Cardiac muscle cell (in vitro differentiated cells and primary cell): ENCODE measurements at places on chromosomes 4 and X. TPM values are rescaled to one million over a fixed set of nuclear protein-coding genes. Genes with fewer than 3 reads are reported as not detected.
A peak's percentile ranks its signal among the peaks of the same experiment; 100 is the strongest.

RAB40AL gene
- total RNA-seq = 0.48 and 0.99 TPM in 2 replicates

PDZD4 gene
- 5.4 and 5.8 TPM in 2 replicates for total RNA-seq

DNA sequence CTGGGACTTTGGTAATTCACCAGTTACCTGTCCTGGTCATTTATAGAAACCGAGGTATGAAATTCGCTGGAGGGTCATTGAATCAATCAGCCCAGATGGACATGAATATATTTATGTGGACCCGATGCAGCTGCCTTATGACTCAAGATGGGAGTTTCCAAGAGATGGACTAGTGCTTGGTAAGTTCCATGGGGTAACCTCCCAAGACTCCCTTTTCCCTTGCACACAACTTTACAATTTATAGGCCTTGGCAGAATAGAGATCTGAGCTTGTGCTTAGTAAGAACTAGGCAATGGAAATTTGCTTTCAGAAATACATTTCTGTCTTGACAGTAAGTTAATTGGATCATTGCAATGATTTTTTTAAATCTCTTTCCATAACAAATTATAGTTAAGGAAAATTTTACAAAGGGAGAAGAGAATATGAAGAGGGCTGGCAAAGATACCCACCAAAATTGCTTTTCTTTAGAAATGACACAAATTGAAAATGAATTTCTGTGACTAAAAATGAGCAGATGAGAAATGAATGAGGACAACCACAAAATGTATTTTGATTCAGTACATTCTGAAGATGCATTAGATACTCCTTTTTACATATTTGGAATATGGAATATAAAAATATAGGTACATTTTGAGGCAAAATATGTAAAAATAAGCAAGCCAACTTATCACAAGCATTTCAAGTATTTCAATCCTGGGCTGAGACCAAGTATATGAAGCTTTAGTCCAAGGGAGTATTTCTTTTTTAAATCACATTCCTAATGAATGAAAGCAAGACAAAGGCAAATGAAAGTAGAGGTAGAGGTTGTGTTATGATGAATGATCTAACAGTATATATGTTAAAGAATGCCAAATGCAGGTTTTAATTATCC, 45.9 kb downstream of the PDGFRA start:
- peak overlapping the region; percentile 28 for H3K27ac ChIP-seq
- no peaks in the 10 kb centered on the region for H3K4me1 ChIP-seq
- H3K36me3 ChIP-seq = peaks cover 54% of the 10 kb centered on the region
- no peaks in the 10 kb centered on the region for H3K27me3 ChIP-seq
- DNase-seq = no peak

PNMA6A gene
- total RNA-seq = 3.5 and 8.6 TPM in 2 replicates

GRCh38 chr4:159269116-159269515, 166.2 kb downstream of the RAPGEF2 start:
- H3K4me3 ChIP-seq = no peak overlapping the region
- no peak for DNase-seq
- peaks cover 38% of the 10 kb centered on the region for H3K4me1 ChIP-seq
- H3K27ac ChIP-seq = no peak overlapping the region

AADAT gene
- total RNA-seq = 8.9 and 10.2 TPM in 2 replicates

DNA sequence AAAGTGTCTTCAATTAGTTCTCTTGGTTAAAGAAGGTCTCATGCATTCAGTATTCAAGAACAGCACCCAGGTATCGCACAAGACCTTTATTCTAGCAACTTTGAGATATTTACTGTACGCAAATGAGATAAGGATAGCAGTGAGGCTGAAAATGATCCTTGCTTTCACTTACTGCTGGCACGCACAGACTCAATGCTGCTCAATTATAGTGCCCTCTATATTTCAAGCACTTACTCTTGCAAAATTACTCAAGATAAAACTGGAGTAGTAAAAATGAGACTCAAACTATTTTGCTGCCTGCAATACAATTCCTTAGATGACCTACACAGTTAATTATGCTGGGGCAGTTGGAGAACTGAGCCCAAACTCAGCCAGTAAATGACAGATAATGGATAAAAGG, 60.9 kb downstream of the ADGRA3 start:
- peaks cover 7% of the 10 kb centered on the region for H3K4me1 ChIP-seq
- no peaks in the 10 kb centered on the region for H3K27me3 ChIP-seq
- peaks cover 2% of the 10 kb centered on the region for H3K36me3 ChIP-seq
- H3K4me3 ChIP-seq = no peak overlapping the region
- DNase-seq = peak; percentile 39
- peak overlapping the region; percentile 10 for H3K27ac ChIP-seq

- H3K36me3 ChIP-seq = no peaks in the 10 kb centered on the region
- H3K4me3 ChIP-seq = no peak overlapping the region
- no peaks in the 10 kb centered on the region for H3K27me3 ChIP-seq
- no peak for DNase-seq
- H3K4me1 ChIP-seq = no peaks in the 10 kb centered on the region
Observed at GRCh38 chr4:51963841-51964517, 56.2 kb downstream of the LRRC66 start.

DNA sequence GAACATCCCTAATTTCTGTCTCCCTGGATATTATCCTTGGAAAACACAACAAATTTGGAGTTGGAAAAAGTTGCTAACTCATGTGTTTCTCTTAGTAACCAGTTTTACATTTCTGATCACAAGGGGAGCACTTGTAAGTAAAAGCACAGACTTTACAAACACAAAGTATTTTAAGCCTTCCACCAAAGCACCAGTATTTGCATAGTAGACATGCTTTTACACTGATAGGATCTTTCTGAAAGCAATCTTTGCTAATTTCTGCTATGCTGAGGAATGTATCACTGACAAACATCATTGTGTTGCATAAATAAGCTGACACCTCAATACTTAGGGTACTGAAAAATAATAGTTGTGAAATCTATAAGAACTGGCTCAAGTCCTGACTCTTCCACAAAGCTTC, 100.6 kb downstream of the MID1 start:
- H3K27ac ChIP-seq = no peak overlapping the region
- DNase-seq = peak; percentile 53
- H3K4me3 ChIP-seq = no peak overlapping the region

DNA sequence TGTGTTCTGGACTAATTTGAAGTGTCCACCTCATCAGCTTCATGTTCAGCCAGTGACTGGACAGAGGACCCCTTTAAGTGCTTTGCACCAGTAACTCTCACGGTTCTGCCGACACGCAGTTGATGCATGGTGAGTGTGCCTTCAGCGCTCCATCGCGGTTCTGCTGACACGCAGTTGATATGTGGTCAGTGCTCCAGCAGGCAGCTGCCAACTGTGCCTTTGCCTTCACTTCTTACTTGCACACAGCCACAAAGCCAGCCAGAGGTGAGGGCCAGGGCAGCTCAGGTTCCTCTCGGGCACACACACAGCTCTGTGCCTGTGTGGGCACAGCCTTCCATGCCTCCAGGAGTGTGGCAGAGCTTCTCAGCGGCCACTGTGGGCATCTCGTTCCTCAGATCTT, 12.4 kb downstream of the NKX1-1 start:
- H3K4me1 ChIP-seq = no peaks in the 10 kb centered on the region
- no peak overlapping the region for H3K27ac ChIP-seq
- no peak overlapping the region for H3K4me3 ChIP-seq

PRRG3 gene
- 4.8 and 10.6 TPM in 2 replicates for total RNA-seq

DNA sequence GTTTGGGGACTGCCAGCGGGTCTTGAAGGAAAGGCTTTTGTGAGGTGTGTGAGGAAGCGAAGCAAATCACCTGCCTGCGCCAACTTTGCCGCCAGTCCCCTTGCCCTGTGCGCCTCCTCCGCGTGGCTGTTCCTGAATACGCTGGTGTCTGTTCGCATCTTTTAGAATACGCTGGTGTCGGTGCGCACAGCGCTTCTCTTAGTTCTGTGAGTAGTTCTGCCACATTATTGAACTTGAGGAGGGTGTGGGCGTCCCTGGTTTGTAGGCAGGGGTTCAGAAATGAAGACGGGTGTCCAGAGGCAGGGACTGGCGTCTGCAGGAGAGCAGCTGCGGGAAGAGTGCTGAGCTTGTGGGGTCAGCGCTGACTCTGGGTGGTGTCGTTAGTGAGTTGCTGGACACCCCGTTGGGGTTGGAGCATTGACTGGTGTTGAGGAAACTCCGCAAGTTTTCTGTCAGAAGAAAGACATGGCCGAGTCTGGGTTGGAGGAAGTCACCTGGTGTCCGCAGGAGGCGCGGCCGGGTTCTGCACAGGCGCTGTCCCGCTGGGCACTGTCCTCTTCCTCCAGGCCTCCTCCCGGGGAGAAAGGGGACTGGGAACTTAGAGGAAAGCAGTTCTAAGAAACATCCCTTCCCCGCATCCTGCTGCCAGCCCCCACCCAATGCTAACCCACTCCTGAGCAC, 930 bp downstream of the ZNF718 start:
- peak overlapping the region; percentile 65 for H3K4me3 ChIP-seq
- no peaks in the 10 kb centered on the region for H3K27me3 ChIP-seq
- DNase-seq = peak; percentile 37
- H3K4me1 ChIP-seq = no peaks in the 10 kb centered on the region

DNA sequence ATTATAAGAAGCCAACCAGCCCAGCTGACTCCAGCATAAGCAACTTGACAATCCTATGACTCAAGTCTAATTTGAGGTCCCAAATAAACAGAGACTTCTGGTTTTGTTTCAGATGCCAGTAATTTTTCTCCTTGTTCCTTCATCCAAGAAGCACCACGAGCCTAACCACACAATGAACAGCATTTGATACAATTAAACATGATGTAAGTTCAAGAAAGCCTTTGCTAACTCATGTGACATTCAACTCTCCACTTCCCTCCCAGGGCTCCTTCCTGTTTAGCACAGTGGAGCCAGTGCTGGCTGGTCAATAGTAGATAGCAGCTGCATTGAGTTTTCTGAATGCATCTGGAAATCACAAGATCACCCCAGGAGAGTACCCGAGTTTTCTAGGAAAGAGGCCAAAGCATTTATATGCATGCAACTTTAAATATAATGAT, 206.3 kb downstream of the ARHGAP24 start:
- no peaks in the 10 kb centered on the region for H3K27me3 ChIP-seq
- no peak overlapping the region for H3K4me3 ChIP-seq
- H3K27ac ChIP-seq = no peak overlapping the region
- H3K36me3 ChIP-seq = no peaks in the 10 kb centered on the region

- H3K36me3 ChIP-seq = no peaks in the 10 kb centered on the region
- no peaks in the 10 kb centered on the region for H3K27me3 ChIP-seq
- no peak overlapping the region for H3K4me3 ChIP-seq
- peak; percentile 44 for DNase-seq
- H3K4me1 ChIP-seq = no peaks in the 10 kb centered on the region
Observed at GRCh38 chrX:140572724-140573123, 67.9 kb upstream of the SOX3 start.

ANOS1 gene
- total RNA-seq = 22.5 and 22.7 TPM in 2 replicates

GRCh38 chr4:174215961-174216680, 67.3 kb downstream of the FBXO8 start:
- no peak overlapping the region for H3K4me3 ChIP-seq
- peaks cover 90% of the 10 kb centered on the region for H3K27me3 ChIP-seq
- no peak overlapping the region for H3K27ac ChIP-seq
- H3K4me1 ChIP-seq = peaks cover 11% of the 10 kb centered on the region
- no peak for DNase-seq

RAB41 gene
- total RNA-seq = not detected in 2 replicates

- H3K27ac ChIP-seq = no peak overlapping the region
- no peaks in the 10 kb centered on the region for H3K27me3 ChIP-seq
Observed at GRCh38 chr4:8185295-8185694, 13.8 kb upstream of the SH3TC1 start.

RXFP1 gene
- total RNA-seq = not detected in 2 replicates

DNA sequence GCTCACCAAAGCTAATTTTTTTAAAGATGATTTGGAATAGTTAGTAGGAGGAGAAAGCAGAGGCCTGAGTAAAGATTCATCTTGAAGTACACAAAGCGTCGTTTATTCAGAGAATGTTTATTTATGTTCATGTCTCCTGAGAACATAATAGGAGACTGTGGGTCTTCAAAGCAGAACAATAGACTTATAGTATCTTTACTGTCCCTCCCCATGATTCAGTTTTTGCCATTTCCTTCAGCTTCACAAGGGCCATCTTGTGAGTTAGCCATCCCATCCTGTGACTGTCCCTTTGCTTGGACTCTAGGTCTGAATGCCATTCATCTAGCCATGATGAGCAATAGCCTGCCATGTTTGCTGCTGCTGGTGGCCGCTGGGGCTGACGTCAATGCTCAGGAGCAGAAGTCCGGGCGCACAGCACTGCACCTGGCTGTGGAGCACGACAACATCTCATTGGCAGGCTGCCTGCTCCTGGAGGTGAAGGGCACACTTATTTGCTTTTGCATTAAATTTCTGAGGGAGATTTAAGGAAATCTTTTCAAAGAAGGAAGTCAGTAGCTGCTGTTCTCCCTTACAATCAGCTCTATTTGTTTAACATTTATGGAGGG, 105.8 kb downstream of the NFKB1 start:
- no peak for DNase-seq
- H3K27me3 ChIP-seq = no peaks in the 10 kb centered on the region
- H3K4me1 ChIP-seq = no peaks in the 10 kb centered on the region

DNA sequence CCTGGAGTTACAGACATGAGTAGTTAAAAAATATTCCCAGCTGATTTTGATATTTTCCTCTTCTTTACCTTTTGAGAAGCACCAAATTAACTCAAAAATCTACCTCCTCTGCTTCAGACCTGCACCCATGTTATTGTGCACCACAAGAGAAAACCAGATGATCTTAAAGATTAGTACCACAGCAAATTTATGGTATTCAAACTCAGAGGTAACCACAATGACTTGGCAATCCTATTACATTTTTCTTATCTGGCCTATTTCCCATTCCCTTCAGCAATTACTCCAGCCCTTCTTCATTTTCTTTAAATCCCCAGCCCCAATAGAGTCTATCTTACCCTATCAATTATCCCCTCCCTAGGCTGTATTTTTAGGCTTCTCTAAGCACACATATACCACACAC, 535.1 kb downstream of the FAT4 start:
- no peaks in the 10 kb centered on the region for H3K4me1 ChIP-seq
- DNase-seq = peak; percentile 56
- no peaks in the 10 kb centered on the region for H3K27me3 ChIP-seq
- H3K27ac ChIP-seq = no peak overlapping the region
- H3K36me3 ChIP-seq = no peaks in the 10 kb centered on the region
- H3K4me3 ChIP-seq = no peak overlapping the region

DNA sequence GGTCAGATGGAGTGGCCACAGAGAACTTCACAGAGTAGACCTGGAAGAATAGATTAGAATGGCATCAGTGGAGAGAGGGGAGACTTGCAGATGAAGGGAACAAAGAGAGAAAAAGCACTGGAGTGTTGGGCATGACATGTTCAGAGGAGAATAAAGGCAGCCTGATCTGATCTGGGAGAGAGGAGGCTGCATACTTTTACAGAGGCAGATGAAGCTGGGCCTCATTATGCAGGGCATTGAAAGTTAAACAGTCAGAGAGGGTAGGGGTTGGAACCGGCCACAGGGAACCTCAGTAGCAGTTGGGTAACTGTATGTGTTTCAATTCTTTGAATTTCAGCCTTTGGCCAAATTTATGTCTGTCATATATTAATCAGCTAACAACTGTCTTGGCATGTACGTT, 61.2 kb downstream of the SH3BGRL start:
- peak overlapping the region; percentile 62 for H3K27ac ChIP-seq
- peaks cover 24% of the 10 kb centered on the region for H3K4me1 ChIP-seq
- no peaks in the 10 kb centered on the region for H3K36me3 ChIP-seq
- DNase-seq = no peak
- no peaks in the 10 kb centered on the region for H3K27me3 ChIP-seq

MBNL3 gene
- 0.46 and 0.98 TPM in 2 replicates for total RNA-seq

MAGEC1 gene
- not detected in 2 replicates for total RNA-seq

RNF128 gene
- total RNA-seq = 0.18 and 0.21 TPM in 2 replicates

TEX13B gene
- total RNA-seq = not detected in 2 replicates
